ENCODE measurements at places on chromosomes 16 and 17. TPM values are rescaled to one million over a fixed set of nuclear protein-coding genes. Genes with fewer than 3 reads are reported as not detected.

Gene NEUROD2
- total RNA-seq, result not detected

DNA sequence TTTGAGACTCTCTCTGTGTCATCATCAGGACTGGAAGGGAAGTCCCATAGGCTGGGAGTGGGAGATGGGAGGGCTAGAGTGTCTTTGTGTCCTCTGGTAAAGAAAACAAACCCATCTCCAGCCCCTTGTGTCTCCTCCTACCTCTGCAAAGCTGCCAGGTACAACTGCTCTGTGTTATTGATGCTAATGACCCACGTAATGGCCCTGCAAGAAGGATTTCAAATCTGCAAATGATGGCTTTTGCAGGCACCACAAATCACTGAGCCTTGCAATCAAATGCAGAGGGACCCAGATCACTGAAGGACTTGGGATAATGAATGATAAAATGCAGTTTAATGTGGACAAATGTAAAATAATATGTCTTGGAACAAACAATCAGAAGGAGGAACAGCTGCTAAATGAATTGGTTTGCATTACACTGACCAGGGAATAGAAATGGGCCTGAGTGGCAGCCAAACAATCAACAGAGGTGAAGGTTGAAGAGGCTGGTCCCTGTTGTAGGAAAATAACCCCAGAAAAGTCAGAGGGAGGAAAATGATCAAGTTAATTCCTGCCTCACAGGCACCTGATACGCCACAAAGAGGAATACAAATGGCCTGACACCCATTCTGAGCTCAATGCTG is 425.1 kb downstream of the UTP18 start:
- H3K4me3 ChIP-seq, result no peak overlapping the region
- DNase-seq, result no peak
- H3K27me3 ChIP-seq, result no peaks in the 10 kb centered on the region
- no peaks in the 10 kb centered on the region for H3K4me1 ChIP-seq

- peaks cover 5% of the 10 kb centered on the region for H3K36me3 ChIP-seq
- no peak overlapping the region for H3K27ac ChIP-seq
- peaks cover 20% of the 10 kb centered on the region for H3K4me1 ChIP-seq
- H3K27me3 ChIP-seq, result no peaks in the 10 kb centered on the region
- H3K4me3 ChIP-seq, result no peak overlapping the region
- peak; percentile 90 for DNase-seq
Observed at GRCh38 chr16:70395345-70395901, 43.5 kb downstream of the ST3GAL2 start.

- no peak overlapping the region for H3K4me3 ChIP-seq
- no peak for DNase-seq
- H3K27ac ChIP-seq, result no peak overlapping the region
- peaks cover 1% of the 10 kb centered on the region for H3K36me3 ChIP-seq
Observed at GRCh38 chr16:24771132-24771778, 41.8 kb downstream of the TNRC6A start.

GRCh38 chr16:80639636-80640035 is 98.8 kb downstream of the DYNLRB2 start:
- no peaks in the 10 kb centered on the region for H3K27me3 ChIP-seq
- H3K36me3 ChIP-seq, result no peaks in the 10 kb centered on the region
- DNase-seq, result no peak
- no peak overlapping the region for H3K27ac ChIP-seq
- H3K4me3 ChIP-seq, result no peak overlapping the region
